ENCODE measurements at places on chromosomes 12 and 14.

GRCh38 chr12:92844151-92844763 lies 84.8 kb downstream of the EEA1 start:
- no peak for DNase-seq

DNA sequence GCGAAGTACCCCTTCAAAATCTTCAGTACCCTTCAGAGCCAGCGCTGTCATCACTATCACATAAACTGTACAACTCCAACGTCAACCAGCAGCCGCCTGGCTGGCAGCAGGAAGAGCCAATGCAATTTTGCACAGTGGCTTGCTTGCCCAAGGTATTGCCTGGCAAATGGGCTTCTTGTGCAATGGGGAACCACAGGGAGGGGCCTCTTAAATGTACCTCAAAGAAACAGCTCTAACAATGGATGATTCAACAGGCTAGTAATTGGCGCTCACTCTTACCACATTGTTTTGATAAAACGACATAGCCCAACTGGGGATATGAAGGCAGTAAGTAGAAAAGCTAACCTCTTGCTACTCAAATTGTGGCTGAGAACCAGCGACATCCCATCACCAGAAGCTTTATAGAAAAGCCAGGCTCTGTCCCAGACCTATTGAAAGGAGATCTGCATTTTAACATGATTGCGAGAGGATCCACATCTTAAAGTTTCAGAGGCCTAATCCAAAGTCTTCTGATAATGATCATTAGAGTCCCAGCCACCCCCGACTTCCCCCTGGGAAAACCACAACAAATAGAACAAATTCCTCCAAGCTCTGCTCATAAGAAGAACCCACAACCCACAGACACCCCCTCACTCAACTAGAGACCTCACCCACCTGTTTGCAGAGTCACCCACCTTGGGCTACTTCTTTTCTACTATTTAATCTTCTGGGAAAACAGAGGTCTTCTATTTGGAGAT lies 125.3 kb upstream of the HIF1A start:
- no peak for DNase-seq

- DNase-seq: no peak
Observed at GRCh38 chr14:97224016-97224415, 426.8 kb downstream of the VRK1 start.

- no peak for DNase-seq
Observed at GRCh38 chr12:131487388-131488124, 223.3 kb upstream of the SFSWAP start.

DNA sequence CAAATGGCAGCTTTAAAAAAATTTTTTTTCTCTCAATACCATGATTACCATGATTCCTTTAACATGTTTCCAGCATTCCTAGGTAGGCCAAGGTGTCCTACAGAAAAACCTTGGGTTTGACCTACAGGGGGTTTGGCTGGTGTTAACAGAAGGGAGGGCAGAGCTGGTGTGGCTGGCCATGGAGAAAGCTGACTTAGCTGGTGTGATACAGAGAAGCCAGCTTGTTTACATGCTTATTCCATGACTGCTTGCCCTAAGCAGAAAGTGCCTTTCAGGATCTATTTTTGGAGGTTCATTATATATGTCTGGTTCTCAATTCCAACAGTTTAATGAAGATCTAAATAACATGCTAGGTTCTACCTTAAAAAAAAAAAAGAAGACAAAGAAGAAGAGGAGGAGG lies 68.6 kb downstream of the EEA1 start:
- DNase-seq: no peak

All from HCT116 (cell line).